Amygdala (tissue), 56 donors: ENCODE measurements at places on chromosomes 6 and 20.

- no peak for DNase-seq
These were observed 436.2 kb upstream of the SOX4 start for GRCh38 chr6:21157186-21157929.

GRCh38 chr20:34570859-34571306 lies 12.4 kb downstream of the MAP1LC3A start:
- DNase-seq = no peak

- DNase-seq = no peak
These were observed 648.8 kb upstream of the AGPAT4 start for GRCh38 chr6:161922631-161923119.

GRCh38 chr6:33886673-33887144 lies 82.9 kb upstream of the MLN start:
- no peak for DNase-seq

DNA sequence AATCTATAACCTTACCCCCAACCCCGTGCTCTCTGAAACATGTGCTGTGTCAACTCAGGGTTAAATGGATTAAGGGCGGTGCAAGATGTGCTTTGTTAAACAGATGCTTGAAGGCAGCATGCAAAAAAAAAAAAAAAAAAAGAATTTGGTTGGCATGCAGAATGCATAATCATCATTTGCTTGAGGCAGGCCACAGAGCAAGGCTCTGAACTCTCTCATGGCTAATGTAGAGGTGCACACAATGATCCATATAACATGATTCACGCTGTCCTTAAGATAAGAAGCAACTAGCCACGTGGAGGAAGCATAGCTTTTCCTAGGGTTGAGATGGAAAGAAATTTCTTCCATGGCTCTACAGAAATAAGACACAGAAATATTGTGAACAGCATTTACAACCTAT lies 27.6 kb upstream of the RPN2 start:
- DNase-seq = no peak

DNA sequence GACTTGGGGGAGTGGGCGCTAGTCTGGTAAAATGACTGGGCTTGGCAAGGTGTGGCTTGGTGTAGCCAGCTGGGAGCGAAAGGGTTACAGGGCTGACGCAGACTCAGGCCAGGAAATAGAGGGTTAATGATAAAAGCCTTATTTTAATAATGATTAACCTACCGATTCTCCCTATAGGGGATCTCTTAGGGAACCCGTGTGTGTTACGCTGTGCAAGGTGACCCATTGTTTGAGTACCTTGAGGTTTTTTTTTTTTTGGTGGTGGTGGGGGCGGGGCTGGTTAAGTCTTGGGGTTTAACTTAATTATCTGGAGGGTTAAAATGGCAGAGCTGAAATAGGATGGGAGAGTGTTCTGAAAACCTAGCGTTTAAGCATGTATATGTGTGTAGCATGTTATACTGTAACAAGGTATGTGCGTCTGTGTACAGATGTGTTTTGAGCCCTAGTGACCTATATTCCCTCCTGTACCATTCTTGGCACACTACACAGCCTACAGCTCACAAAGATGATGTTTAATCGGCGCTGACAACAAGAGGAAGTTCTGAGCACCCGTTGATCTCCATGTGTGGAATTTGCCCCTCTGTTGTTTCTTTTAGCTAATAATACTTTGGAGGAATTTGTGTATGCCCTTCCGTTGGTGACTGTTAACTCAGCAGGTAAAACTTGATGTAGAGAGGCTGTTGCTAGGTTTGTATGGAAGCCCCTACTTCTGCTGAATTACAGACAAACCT lies 1.3 kb downstream of the CARMIL1 start:
- DNase-seq = no peak
